Renal cortex interstitium (tissue), 15 donors: ENCODE measurements at places on chromosomes 4 and X.

GRCh38 chr4:88759895-88760290, 62.3 kb upstream of the NAP1L5 start:
- DNase-seq: no peak

- DNase-seq: no peak
These were observed 262.9 kb upstream of the IL1RAPL1 start for GRCh38 chrX:28324321-28324721.

DNA sequence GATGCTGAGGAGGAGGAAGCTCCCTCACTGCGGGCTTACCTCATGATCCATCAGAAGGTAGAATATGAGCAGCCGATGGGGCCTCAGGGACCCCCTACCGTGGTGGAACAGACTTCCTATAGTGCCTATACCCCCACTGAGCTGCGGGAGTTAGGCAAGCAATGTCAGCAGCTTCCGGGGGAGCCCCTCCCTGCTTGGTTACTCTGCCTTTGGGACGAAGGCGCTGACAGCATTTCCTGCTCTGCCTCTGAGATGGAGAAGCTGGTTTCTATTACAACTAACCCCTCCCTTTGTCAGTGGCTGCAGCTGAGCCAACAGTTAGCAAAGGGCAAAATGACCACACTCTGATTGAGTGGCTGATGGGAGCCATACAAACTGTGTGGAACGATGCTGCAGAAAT, 430.7 kb downstream of the IDS start:
- DNase-seq: peak; percentile 18

DNA sequence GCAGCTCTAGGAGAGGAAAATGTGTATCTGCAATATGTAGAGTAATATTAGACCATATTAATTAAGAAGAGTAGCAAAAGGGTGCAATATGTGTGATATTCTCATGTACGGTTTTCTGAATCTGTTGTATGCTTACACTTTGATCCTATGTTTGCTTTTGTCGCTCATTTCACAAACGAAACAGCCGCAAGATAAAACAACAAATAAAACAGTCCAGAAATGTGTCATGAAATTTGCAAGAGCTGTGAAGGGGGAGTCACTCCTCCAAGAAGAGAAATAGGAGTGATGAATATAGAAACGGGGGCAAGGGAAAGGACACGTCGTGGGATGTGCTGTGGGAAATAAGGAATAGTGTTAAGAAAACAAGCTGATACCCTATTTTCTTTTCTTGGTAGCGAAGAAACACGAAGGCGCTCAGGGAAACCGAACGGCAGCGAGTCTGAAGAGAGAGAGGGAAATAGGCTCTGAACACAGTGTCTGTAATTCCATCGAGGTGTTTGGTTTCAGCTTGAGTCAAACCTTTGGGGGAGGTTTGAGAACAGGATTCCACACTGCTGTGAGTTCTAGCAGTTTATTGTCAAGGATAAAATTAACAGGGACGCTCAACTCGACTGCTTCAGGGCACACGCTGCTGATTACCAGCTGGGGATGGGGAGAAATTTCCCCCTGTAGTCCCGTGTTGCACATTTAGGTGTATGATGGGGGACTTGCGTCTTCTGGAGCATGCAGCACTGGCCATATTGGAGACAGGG, 595.6 kb upstream of the TENM3 start:
- DNase-seq: peak; percentile 45

DNA sequence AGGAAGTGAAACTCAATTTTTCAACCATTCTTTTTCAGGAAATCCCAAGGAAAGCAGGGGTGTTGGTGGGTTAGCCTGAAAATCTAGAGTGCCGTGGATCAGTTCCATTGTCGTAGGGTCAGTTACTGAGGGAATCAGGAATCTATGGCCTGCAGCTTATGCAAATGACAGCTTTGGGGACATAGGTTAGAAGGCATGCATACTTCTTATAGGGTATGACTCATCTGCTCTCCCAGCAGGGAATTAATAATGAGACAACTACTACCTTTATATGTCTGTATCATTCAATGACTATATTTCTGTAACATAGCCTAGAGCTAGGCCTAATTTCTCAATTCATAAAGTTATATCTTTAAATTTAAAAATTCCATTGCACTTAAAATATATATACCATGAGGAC, 36.6 kb downstream of the ZNF41 start:
- no peak for DNase-seq

GRCh38 chr4:114595207-114595606, 3.4 kb upstream of the UGT8 start:
- no peak for DNase-seq

DNA sequence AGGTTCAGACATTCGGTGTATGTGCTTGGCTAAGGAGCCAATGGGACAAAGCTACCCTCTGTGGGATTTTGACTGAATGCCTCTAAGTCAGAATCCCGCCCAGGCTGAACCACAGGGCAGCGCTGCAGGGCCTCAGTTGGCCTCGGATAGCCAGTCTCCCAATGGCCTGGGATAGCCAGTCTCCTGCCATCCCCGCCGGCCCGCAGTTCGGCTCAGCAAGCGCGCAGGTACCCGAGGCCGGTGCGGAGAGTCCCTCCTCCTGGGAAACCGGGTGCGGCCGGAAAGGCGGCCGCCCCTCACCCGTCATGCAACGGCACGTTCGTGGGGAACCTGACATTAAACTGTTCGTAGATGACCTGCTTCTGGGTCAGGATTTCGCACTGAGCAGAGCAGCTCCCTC, 16.1 kb downstream of the PPEF2 start:
- no peak for DNase-seq

GRCh38 chr4:108786351-108786750, 23.5 kb upstream of the ETNPPL start:
- no peak for DNase-seq

- DNase-seq: no peak
These were observed 230.9 kb upstream of the TEX13A start for GRCh38 chrX:105451401-105451800.

DNA sequence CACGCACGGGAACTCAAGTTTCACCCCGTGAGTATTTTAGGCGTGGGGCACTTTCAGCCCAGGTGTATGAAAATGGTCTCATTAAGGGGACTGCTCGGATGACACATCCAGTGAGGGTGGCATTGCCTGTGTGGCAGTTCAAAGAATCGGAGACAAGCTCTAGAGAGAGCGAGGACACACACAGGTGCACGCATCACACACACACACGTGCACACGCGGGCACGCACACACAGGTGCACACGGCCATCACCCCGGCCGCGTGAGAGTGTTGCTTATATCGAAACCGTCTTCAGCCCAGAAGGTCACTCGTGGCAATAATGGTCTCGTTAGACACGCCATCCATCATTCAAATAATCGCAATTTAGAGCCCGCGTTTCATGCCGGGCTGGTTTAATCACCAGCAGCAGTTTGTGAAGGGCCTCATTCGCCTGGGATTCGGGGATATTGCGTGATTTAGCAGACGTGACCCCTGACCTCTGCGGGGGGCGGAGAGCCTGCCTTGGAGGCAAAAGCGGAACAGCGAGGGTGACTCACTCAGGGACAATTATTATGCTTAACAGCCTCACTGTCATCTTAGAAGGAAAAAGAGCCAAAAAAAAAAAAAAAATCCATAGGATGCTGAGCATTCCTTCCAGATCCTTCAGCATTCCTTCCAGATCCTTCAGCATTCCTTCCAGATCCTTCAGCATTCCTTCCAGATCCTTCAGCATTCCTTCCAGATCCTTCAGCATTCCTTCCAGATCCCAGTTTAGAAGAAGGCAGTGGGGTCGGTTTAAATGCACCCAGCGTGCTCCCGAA, 89.4 kb upstream of the PPP2R3B start:
- no peak for DNase-seq

DNA sequence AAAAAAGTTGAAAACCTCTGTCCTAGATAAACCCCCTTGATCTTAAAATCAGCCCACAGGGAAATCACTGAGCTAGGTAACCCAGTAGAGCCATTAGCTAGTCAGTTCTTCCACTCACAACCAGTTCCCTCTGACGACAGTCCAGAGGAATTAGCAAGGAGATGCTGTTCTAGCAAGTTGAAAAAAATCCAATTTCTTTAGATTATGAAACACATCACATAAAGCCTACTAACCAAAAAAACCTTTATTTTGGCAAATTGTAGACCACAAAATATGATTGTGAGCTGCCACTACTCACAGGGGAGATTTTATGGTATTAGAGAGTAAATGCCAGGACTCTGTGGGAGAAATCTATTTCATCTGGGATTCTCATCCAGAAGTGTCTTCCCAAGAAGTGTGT, 22.6 kb downstream of the ADAMTS3 start:
- DNase-seq: no peak

- no peak for DNase-seq
These were observed 27.2 kb upstream of the C4orf17 start for GRCh38 chr4:99483636-99484035.

DNA sequence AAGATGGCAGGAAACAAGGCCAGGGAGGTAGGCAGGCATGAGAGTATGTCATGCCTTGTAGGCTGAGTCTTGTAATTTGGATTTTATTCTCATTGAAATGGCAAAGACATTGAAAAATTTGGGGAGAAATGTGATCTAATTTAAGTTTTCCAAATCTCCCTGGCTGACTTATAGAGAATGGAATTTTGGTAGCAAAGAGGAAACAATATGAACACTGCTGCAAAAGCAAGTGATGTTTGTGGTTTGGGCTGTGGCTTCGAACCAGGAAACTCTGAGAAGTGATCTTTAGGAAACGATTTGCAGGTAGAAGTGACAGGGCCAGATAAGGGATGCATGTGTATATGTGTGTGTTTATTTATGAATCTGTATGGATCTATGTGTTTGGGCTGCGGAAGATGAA, 35.6 kb downstream of the ARSJ start:
- DNase-seq: no peak

DNA sequence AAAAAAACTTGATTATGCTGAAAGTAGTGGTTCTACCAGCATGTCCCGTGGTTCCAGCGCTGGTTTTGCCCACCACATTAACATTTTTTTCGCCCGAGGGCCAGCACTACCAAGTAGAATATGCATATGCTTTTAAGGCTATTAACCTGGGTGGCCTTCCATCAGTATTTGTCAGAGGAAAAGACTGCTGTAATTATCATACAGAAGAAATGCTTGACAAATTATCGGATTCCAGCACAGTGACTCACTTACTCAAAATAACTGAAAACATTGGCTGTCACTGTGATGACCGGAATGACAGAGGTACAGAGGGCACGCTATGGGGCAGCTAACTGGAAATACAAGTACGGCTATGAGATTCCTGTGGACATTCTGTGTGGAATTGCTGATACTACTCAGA, 34.6 kb downstream of the PRPS2 start:
- DNase-seq: no peak

- DNase-seq: no peak
These were observed 128.0 kb upstream of the SLC4A4 start for GRCh38 chr4:71210823-71211222.

GRCh38 chrX:24676403-24677024, 17.2 kb upstream of the POLA1 start:
- no peak for DNase-seq

- DNase-seq: no peak
These were observed 421.3 kb downstream of the FAT4 start for GRCh38 chr4:125736057-125736456.

DNA sequence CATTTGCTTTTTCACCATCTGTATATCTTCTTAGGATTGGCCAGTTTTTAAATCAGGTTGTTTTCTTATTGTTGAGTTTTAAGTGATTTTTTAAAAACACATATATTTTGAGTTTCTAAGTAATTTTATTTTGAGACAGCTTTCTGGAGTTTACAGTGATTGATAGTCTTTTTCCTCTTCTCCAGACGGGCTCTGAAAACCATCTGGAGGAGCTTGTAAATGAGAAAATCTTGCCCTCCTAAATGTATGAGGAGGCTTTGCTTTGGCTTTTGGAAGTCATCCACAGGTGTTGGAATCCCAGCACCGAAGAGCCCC, 160.2 kb downstream of the SOWAHB start:
- DNase-seq: no peak

DNA sequence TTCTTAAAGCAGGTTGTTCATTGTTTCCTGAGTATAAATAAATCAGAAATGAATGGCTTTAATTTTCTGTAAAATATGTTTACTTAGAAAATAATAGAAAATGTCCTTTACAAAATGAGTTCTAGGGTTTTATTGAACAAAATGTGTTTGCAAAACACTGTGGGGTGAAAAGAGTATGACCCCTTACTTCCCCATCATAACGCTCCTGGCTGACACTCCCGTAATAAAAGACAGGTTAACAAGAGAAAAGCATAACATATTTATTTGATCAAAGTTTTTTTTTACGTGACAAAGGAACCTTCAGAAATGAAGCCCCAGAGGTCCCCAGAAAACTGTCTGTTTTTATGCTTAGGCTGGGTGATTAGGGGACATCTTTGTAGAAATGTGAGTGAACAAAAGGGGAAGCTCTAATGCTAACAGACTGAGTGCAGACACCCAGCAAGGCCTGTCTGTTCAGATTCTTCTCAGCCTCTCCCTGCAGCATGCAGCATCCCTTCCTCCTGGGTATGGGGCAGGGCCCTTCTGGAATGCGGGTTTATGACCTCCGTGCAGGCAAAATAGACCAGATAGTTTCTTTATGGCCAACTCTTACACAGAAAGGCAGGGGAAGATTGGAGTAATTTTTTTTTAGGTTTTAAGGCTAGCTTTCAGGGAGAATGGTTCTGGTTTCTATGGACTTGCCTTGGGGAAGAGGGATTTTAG, 26.1 kb downstream of the ZFP42 start:
- no peak for DNase-seq

DNA sequence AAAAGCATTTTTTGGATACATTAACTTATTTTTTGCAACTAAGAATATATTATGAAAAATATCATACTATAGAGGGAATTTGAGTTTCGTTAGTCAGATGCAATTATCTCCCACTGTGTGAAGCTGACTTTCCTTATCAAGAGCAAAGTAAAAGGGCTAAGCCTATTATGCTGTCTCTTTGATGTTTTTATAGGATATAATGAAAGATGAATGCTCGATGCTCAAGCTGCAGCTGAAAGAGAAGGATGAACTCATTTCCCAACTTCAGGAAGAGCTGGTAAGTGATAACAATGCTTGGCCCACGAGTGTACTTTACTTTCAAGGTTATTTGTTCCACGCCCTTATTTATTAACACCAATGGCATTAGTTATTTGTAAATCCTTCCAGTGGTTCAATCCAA, 688.4 kb downstream of the CCSER1 start:
- no peak for DNase-seq

DNA sequence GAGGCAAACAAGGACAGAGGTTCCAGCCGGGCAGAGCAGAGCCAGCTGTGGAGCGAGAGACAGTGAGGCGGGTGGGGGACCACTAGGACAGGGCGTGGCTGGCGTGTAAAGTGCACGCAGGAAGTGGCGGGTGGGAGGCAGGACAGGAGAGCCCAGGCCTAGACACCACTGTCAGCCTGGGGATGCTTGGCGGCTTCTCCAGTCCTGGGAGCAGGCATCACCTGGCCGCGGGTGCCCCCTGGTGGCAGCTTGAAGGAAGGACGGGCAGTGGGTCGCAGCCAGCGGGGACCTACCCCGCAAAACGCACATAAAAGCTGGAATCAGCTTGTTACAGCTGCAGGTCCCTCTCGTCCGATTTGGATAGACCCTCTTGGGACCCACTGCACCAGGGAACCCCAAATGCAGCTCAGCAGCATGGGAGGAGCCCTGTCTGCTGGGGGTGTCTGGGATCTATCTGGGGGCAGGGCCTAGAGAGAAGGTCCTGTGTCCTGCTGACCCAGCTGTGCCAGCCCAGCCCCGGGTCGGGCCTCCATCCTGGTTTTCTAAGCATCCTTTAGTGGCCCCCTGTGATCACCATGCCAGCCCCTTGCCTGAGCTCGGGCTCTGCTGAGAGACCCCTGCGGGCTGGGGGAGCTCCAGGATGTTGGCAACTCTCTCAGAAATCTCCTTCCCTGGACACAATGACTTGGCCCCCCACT, 57.7 kb downstream of the WFS1 start:
- no peak for DNase-seq

- DNase-seq: no peak
These were observed 11.0 kb downstream of the SOWAHB start for GRCh38 chr4:76886848-76887441.
